Heart left ventricle (tissue), 16 donors: ENCODE measurements at places on chromosomes 7 and 10. TPM values are rescaled to one million over a fixed set of nuclear protein-coding genes. Genes with fewer than 3 reads are reported as not detected.

GLI3 gene
- 5.7 TPM for total RNA-seq

SCART1 gene
- 0.25 TPM for total RNA-seq

MALRD1 gene
- total RNA-seq, result 1.1 TPM

NMT2 gene
- total RNA-seq, result 13.2 TPM

SEMA4G gene
- total RNA-seq, result 1.4 TPM

DNA sequence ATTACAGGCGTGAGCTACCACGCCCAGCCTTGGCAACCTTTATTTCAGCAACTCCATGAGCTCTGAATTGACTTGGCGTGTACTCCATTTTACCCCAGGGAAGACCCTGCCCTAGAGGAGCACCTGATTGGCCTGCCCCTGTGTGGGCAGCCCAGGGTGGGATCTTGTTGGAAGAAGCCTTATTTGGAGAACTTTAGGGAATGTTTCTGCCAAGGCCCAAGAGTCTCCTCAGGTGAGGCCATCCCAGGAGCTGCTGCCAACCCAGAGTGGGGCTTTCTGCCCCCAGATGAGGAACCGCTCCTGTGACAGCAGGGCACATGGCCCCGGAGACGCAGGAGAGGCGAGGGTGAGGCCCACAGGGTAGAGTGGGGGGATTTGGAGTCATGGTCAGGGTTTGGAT is 42.0 kb downstream of the VWA2 start:
- no peaks in the 10 kb centered on the region for H3K4me1 ChIP-seq
- no peaks in the 10 kb centered on the region for H3K36me3 ChIP-seq
- DNase-seq, result no peak
- no peak overlapping the region for H3K27ac ChIP-seq
- H3K27me3 ChIP-seq, result no peaks in the 10 kb centered on the region
- no peak overlapping the region for H3K4me3 ChIP-seq

- no peaks in the 10 kb centered on the region for H3K4me1 ChIP-seq
- no peak overlapping the region for H3K27ac ChIP-seq
- H3K36me3 ChIP-seq, result no peaks in the 10 kb centered on the region
- no peaks in the 10 kb centered on the region for H3K27me3 ChIP-seq
- DNase-seq, result no peak
Observed at GRCh38 chr7:42548816-42549611, 312.0 kb upstream of the GLI3 start.

DNA sequence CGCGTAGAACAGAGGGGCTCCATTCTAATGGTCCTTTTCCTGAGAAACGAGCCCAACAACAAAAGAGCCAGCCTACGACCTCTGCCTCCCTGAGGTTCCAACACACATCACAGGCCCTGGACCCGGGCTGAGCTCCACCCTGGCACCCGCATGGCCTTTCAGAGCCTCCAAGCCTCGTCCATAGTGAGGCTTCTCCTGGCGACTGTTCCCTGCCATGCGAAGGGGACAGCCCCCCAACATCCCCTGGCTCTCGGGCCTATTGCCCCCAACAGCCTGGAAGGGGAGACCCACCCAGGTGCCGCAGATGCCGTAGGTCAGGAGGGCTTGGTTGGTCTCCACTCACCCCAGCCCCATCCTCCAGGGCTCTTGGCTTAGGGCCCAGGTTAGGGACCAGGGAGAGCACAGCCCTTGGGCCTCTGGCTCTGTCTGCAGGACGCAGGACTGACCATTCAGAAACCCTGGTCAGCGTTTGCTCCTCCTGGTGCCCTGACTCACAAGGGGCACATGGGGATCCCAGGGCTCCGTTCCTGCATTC is 91.5 kb downstream of the TCERG1L start:
- H3K4me3 ChIP-seq, result no peak overlapping the region
- no peaks in the 10 kb centered on the region for H3K4me1 ChIP-seq
- H3K36me3 ChIP-seq, result no peaks in the 10 kb centered on the region
- H3K27me3 ChIP-seq, result no peaks in the 10 kb centered on the region

- peaks cover 9% of the 10 kb centered on the region for H3K27me3 ChIP-seq
- H3K27ac ChIP-seq, result peak overlapping the region; percentile 80
- DNase-seq, result no peak
- peaks cover 7% of the 10 kb centered on the region for H3K4me1 ChIP-seq
- peak overlapping the region; percentile 76 for H3K4me3 ChIP-seq
Observed at GRCh38 chr7:22082553-22082885, 136.8 kb upstream of the CDCA7L start.

DNA sequence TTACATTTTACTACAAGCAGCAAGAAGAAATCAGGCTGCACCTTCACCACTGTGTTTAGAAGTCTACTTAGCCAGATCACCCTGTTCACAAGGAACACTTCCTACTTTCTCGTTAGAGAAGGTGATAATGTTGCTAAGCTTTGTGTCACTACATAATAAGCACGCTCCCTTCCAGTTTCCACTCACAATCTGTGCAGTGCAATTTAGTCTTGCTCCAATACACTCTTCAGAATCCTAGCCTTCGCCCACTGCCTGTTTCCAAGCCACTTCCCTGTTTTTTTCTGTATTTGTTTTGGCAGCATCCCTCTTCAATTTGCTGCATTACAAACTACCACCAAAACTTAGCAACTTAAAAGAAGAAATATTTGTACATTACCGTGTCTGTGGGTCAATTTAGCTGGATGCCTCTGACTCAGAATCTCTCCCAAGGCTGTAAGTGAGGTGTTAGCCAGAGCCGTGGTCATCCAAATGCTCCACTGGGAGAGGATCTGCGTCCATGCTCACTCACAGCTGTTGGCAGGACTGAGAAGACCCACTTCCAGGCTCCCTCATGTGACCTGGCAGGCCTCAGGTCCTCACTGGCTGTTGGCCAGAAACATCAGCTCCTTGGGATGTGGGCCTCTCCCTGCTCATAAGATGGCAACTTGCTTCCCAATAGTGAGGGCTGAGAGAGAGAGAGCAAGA is 110.4 kb downstream of the PON1 start:
- H3K27me3 ChIP-seq, result no peaks in the 10 kb centered on the region
- H3K36me3 ChIP-seq, result no peaks in the 10 kb centered on the region
- no peak overlapping the region for H3K4me3 ChIP-seq

DNA sequence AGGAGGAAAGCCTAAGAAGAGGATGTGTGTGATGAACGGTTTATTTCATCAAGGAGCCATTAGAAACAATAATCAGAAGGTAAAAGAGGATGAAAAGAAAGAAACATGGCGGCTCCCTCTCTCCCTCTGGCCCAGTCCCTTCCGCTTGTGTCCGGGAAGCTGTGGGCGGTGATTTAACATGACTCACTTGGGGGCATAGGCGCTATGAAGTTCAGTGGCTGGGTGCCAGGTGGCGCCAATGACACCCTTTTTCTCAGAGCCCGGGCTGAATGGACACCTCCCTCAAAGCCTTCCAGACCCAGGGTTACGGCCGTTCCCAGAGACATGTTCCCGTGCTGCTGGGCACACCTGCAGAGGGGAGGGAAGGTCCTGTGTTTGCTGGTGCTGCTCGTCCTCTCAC is 244.0 kb downstream of the SKAP2 start:
- no peaks in the 10 kb centered on the region for H3K27me3 ChIP-seq
- H3K27ac ChIP-seq, result no peak overlapping the region
- H3K4me1 ChIP-seq, result no peaks in the 10 kb centered on the region
- H3K36me3 ChIP-seq, result no peaks in the 10 kb centered on the region

DNA sequence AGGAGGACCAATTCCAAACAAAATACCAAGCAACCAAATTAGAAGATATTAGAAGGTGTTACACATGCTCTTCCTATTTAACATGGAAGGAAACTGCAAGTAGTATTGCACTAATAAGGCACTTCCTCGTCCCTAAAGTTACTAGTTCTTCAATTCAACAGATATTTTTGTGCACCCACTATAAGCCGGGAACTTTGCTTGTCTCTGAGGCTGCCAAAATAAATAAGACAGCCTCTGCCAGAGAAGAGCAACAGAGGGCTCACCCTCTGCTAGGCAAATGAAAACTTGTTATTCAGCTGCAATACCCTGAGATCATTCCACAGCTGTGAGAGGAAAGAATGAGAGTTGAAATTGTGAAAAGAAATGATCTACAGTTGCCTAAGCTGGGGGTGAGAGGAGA is 37.4 kb upstream of the GSAP start:
- H3K27ac ChIP-seq, result peak overlapping the region; percentile 3
- H3K27me3 ChIP-seq, result no peaks in the 10 kb centered on the region
- DNase-seq, result no peak
- no peaks in the 10 kb centered on the region for H3K36me3 ChIP-seq
- no peak overlapping the region for H3K4me3 ChIP-seq
- no peaks in the 10 kb centered on the region for H3K4me1 ChIP-seq

DNA sequence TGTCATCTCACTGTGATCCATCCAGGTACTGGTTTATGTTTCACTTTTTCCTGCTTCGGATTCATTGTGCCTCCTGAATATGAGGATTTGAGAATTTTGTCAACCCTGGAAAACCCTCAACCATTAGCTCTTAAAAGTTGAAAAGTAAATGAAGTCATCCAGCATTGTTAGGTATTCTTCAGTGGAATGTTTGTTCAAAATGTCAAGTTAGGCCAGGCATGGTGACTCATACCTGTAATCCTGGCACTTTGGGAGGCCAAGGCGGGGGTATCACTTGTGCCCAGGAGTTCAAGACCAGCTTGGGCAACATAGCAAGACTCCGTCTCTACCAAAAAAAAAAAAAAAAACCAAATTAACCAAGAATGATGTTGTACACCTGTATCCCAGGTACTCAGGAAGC is 222.1 kb downstream of the NSUN6 start:
- no peak overlapping the region for H3K27ac ChIP-seq
- no peak for DNase-seq
- no peaks in the 10 kb centered on the region for H3K4me1 ChIP-seq
- H3K36me3 ChIP-seq, result no peaks in the 10 kb centered on the region
- H3K4me3 ChIP-seq, result no peak overlapping the region

DNA sequence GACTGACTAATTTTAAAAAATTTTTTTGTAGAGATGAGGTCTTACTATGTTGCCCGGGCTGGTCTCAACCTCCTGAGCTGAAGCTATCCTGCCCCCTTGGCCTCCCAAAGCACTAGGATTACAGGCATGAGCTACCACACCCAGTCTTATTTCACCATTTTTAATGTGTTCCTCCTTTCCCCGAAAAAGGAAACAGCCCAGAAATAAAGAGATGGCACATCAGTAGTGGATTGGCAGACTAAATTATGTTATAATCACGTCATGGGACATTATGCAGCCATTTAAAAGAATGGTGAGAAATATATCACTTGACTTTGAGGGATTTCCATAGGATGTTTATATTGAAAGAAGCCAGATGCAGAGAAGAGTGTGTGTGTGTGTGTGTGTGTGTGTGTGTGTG is 40.5 kb downstream of the CAPZA2 start:
- DNase-seq, result no peak
- peaks cover 77% of the 10 kb centered on the region for H3K36me3 ChIP-seq
- H3K27me3 ChIP-seq, result no peaks in the 10 kb centered on the region
- H3K27ac ChIP-seq, result no peak overlapping the region

GRCh38 chr10:30183055-30183402 is 123.6 kb upstream of the JCAD start:
- no peaks in the 10 kb centered on the region for H3K27me3 ChIP-seq
- H3K4me1 ChIP-seq, result no peaks in the 10 kb centered on the region
- no peaks in the 10 kb centered on the region for H3K36me3 ChIP-seq
- H3K27ac ChIP-seq, result peak overlapping the region; percentile 67
